AML-193 (cell line): ENCODE measurements at places on chromosomes 13 and 19.

GRCh38 chr13:77919246-77919920 is 752 bp upstream of the EDNRB start:
- DNase-seq, result no peak

DNA sequence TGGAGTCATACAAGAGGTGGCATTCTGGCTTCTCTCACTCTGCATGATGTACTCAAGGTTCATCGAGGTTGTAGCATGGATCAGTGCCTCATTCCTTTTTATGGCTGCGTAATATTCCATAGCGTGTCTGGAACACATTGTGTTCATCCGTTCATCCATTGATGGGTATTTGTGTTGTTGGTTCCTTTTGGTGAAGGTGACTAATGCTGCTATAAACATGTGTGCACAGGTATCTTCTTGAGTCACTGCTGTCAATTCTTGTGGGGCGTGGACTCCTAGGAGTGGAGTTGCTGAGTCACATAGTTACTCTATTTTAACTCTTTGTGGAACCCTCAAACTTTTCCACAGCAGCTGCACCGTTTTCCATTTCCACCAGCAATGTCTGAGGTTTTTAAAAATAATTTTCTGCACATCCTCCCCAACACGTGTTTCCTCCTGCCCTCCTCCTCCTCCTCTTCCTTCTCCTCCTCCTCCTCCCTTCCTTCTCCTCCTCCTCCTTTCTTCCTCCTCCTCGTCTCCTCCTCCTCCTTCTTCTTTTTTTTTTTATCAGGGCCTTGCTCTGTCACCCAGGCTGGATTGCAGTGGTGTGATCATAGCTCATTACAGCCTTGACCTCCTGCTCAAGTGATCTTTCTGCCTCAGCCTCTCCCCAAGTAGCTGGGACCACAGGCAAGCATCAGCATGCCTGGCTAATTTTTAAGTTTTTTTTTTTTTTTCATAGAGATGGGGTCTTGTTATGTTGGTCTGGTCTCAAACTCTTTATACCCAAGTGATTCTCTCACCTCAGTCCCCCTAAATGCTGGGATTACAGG is 2.0 kb upstream of the TMEM221 start:
- DNase-seq, result peak; percentile 36

DNA sequence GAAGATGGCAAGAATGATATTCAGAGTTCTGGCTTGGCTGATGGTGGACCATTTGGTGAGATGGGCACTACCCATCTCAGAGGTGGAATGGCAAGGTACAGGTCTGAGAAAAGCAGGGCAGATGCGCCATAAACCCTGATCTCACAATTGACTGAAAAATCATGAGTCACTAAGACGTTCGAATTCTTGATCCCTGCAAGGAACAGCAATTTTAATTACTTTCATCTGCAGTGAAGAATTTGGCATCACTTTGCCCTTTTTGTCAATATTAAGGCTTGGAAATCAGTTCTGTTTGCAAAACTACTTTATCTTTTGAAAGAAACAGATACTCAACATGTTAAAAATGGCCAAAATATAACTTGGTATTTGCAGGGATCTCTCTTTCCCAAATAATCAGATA is 38.1 kb downstream of the HTR2A start:
- DNase-seq, result no peak

DNA sequence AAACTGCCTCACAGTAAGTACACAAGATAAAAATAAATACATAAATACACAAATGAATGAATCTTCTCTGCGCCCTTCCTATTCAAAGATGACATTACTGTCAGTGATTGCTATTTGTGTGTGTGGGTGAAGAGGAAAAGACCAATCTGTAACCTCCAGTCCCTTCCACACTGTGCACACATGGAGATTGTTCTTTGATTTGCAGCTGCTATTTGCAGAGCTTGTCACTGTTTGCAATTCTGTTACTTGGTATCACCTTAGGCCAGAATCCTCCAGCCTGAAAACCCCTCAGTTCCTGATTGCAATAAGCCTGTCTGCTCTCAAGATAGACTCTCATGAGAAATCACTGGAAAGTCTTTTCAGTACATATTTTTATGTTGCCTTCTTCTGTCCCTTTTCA is 1314.9 kb downstream of the PCDH9 start:
- no peak for DNase-seq

GRCh38 chr13:30312904-30313303 is 5.6 kb upstream of the KATNAL1 start:
- no peak for DNase-seq

DNA sequence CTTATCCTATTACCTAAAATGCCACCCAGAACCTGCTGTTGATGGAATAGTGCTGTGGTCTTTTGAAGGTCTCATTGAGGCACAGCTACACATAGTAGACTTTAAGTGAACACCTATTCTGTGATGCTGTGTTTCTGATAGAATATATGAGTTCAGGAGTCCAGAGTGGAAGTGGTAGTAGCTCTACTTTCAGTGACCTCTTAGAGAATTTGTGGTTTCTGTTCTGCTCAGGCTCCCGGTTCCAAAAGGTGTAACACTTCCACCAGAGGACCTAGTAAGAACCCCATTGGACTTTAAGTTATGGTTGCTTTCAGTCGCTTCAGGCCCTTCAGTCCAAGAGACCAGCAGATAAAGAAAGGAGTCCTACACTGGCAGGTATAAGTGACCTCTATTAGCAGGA is 11.4 kb upstream of the MYCBP2 start:
- DNase-seq, result no peak

DNA sequence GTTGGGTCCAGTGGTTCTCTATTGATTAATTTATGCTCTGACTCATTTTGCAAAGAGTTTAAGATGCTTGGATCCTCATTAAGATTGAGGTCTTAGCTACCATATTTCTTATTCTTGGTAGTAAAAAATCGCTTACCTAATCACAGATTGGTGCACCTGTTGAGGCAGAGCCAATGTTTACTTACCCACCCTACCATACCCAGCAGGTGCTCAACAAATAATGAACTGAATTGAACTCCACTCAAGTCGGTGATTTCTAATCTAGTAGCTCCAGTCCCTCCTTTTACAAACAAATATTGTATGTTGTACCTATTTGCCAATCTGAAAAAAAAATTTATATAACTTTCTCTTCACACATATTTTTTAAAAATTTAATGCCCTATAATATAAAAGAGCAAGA is 361.0 kb downstream of the FGF14 start:
- DNase-seq, result no peak

DNA sequence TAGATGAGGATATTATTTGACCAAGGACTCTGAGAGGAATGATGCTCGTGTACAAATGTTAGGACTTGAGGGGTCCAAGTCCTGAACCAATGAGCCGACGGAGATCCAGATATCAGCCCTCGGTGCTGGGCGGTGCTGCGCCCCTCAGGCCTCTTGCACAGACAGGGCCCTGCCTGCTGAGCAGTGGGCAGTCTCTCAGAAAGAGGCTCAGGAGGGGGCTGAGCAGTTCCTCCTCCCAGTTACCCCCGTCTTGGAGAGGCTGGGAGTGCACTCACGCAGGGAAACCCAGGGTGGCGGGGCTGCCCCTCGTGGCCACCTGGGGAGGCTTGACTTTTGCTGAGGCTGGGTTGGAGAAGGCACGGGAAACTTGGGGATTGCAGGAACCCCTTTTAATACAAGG is 18.4 kb downstream of the TEX29 start:
- no peak for DNase-seq

DNA sequence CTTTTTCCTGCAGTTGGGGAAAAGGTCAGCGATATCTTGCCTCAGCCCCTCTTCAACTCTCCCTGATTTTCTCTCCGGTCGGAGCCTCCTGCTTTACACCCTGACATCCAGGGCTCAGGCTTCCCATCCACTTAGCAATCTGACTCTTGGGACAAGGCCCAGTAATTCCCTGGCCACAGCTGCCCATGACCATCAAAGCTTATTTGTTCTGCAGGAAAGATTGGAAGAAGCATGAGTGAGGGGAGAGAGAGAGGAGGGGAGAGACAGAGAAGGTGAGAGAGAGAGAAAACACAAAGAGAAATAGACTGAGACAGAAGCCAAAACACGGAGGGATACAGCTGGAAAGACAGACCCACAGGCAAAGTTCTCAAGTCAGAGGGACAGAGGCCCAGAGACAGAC is 13.7 kb downstream of the SYT3 start:
- no peak for DNase-seq

- no peak for DNase-seq
Observed at GRCh38 chr19:47766359-47766620, 12.2 kb upstream of the SELENOW start.

DNA sequence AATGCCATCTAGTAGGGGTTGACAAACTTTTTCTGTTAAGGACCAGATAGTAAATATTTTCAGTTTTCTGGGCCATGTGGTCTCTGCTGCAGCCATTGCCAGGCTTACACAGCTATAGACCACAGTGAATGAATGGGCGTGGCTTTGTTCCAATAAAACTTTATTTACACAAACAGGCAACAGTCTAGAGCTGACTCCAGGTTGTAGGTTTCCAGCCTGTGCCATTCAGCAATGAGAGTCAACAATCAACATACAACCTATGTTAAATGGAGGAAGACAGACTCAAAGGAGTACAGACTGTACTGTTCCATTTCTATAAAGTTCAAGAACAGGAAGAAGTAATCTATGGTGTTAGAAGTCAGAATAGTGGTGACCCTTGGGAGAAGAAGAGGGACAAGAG is 15.2 kb upstream of the IZUMO2 start:
- DNase-seq, result no peak

- DNase-seq, result peak; percentile 48
Observed at GRCh38 chr13:34257966-34258365, 440.0 kb downstream of the RFC3 start.

DNA sequence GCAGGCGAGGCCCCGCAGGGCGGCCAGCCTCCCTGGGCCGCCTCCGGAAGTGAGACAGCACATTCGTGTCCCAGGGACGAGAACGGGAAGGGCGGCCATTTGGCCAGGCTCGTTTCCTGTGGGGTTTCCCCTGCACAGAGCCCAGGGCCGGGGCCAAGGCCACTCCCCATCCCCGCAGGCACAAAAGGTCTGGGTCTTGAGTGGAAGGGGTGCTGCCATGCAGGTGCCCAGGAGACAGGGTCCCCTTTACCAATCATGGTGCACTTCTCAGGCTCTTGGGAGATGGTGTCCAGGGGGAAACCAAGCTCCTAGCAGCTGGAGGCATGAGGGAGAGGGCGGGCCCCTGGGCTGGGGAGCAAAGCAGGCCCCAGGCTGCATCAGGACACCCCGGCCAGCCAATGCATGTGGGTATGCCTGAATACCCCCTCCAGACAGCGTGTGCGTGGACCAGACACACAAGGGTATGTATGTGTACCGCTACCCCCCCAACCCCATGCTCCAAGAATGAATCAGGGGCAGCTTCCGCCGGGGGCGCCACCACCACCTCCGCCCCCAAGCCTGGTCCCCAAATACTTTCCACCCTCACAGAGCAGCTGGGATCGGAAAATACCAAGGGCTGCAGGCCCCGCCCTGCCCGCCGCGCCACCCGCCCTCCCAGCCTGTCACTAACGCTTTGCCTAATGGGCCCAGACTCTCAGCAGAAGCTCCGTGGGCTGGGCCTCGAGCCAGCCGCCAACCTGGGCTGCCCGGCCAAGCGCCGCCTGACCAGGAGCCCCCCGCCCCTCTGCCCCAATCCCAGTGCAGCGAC is 37.6 kb upstream of the NANOS3 start:
- DNase-seq, result peak; percentile 88

GRCh38 chr13:87052731-87053130 is 618.4 kb upstream of the SLITRK5 start:
- DNase-seq, result no peak

DNA sequence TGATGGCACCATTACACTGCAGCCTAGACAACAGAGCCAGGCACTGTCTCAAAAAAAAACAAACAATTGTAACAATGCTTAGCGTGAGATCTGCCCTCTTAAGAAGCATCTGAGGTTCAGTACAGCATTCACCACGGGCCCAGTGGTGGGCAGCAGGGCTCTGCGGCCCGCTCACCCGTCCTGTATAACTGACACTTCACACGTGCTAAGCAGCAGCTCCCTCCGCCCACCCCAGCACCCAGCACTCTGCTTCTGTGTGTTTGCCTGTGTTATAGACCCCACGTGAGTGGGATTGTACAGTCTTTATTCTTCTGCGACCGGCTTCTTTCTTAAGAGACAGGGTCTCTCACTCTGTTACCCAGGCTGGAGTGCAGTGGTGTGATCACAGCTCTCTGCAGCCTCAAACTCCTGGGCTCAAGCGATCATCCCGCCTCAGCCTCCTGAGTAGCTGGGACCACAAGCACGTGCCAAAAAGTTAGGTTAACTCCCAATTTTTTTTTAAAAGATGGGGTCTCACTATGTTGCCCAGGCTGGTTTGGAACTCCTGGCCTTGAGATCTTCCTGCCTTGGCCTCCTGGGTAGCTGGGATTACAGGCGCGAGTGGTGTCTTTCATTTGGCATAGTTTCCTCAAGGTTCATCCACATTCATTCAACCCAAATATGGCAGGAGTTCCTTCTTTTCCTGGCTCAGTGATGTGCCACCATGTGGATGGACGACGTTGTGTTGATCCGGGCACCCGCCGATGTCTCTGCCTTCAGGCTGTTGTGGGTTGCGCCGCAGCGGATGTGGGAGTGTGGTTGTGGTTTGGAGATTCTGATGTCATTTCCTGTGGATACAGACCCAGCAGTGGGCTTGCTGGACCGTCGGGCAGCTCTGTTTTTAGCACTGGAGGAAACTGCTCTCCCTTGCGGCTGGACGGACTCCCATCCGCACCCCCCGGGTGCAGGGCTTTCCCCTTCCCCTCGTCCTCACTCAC is 170.0 kb downstream of the KDM4B start:
- peak; percentile 89 for DNase-seq

- no peak for DNase-seq
Observed at GRCh38 chr13:49044836-49045235, 69.1 kb downstream of the FNDC3A start.

DNA sequence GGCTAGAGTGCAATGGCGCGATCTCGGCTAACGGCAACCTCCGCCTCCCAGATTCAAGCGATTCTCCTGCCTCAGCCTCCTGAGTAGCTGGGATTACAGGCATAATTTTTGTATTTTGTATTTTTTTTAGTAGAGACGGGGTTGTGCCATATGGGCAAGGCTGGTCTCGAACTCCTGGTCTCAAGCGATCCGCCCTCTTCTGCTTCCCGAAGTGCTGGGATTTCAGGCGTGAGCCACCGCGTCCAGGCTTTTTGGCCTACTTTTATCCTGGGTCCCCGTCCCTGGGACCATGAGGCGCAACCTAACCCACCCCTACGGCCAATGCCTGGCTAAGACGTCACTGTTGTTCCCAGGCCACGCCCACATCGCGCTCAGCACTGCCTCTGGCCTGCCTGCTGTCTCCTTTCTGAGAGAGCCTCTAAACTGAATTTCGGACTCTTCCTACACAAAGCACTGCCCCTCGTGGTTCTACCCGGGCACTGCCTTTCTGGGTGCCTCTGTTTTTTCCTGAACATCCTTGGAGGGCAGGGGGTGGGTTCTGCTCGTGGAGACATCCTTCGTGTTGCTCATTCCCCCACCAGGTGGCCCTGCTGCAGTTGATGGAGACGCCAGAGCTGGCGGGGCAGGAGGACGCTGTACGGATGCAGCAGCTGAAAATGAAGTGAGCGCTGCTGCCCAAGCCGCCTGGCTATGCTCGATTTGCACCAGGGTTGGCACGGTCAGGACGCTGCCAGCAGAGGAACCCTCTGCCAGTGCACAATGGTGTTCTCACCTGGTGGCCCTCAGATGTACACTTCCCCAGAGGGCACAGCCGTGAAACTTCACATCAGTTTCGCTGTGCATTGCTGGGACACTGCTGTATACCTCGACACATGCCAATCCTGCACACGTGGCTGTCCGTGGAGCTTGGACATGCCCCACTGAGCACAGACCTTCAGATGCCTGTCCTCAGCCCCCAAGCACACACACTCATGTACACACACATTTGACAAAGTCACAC is 2.0 kb downstream of the REX1BD start:
- peak; percentile 80 for DNase-seq

- DNase-seq, result no peak
Observed at GRCh38 chr19:1210227-1210538, 4.6 kb downstream of the STK11 start.

- DNase-seq, result no peak
Observed at GRCh38 chr19:35963514-35963913, 27.3 kb downstream of the LRFN3 start.
